ENCODE measurements at places on chromosomes 12 and 14. TPM values are rescaled to one million over a fixed set of nuclear protein-coding genes. Genes with fewer than 3 reads are reported as not detected.

FBXO21 gene
- 24.8 TPM for total RNA-seq

ACAD10 gene
- total RNA-seq: 24.2 TPM

PPP1CC gene
- 469 TPM for total RNA-seq

CEBPE gene
- not detected for total RNA-seq

DNA sequence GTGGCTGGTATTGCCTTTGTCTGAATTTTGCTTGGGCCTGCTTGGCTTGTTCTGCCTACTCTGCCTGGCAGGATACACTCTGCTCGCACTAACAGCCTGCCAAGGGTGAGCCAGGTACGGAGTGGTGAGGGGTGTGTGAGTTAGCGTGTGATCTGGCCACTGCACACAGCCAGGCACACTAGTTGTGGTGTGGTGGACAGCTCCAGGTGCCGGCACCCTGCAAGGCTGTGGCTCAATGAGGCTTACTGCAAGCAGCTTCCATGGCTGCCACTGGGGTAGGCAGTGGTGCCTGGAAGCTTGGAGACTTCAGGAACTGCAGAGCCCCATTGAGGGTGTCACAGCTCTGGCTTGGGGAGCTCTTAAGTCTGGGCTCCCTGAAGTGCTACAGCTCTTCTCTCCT is 87.4 kb downstream of the GPHN start:
- H3K36me3 ChIP-seq: no peaks in the 10 kb centered on the region
- no peaks in the 10 kb centered on the region for H3K4me1 ChIP-seq
- H3K27ac ChIP-seq: no peak overlapping the region
- no peak overlapping the region for H3K4me3 ChIP-seq

DNA sequence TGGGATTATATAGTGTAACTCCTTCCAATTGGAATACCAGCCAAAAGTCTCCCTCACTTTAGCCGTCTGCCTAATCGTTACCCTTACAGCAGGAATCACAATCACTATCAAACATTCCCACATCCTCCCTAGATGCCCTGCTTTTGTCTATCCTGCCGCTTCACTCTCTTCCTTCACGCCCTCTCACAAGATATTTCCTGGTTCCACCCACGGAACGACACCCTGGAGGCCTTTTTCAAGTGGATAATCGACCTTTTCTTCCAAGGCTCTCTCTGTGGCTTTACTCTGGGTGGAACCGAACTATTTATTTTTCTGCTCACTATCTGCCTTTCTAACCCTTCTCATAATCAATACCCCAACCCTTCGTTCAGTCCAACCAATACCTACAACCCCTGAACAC is 58.9 kb downstream of the MOK start:
- no peaks in the 10 kb centered on the region for H3K36me3 ChIP-seq
- no peak overlapping the region for H3K4me3 ChIP-seq
- no peaks in the 10 kb centered on the region for H3K4me1 ChIP-seq
- DNase-seq: no peak
- H3K27ac ChIP-seq: no peak overlapping the region

All from activated T-helper 1 cell treated with anti-CD3 and anti-CD28 coated beads, Interleukin-12 subunit alpha, Interleukin-12 subunit beta, Interleukin-2, Interleukin-4 antibody, amounts not matched to agents 30 ng/mL and 10 ng/mL and 1 ng/mL, durations not matched to agents 14 hours and 24 hours and 36 hours (primary cell).